ENCODE measurements at places on chromosomes 1 and 21.

- DNase-seq: peak; percentile 75
These were observed 34.7 kb upstream of the SCCPDH start for GRCh38 chr1:246689409-246690008.

- DNase-seq: peak; percentile 28
These were observed 50.1 kb downstream of the AK4 start for GRCh38 chr1:65198096-65198495.

DNA sequence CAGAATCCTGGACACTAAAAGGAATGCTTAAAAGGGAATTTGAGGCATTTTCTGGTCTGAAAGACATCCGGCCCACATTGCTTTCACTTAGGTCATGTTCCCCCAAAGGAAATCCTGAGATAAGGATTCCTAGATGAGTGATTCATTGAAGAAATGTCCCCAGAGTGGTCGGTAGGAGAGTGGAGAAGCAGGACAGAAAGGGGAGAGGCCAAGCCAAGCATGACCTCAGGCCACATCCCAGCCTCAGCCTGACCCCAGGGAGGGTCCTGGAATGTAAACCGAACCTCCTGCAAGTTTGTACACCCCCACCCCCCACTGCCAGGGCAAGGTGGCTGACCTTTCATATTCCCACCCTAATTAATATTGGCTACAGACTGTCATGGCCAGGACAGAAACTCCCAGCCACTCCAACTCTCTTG, 16.6 kb downstream of the HIVEP3 start:
- DNase-seq: peak; percentile 91

DNA sequence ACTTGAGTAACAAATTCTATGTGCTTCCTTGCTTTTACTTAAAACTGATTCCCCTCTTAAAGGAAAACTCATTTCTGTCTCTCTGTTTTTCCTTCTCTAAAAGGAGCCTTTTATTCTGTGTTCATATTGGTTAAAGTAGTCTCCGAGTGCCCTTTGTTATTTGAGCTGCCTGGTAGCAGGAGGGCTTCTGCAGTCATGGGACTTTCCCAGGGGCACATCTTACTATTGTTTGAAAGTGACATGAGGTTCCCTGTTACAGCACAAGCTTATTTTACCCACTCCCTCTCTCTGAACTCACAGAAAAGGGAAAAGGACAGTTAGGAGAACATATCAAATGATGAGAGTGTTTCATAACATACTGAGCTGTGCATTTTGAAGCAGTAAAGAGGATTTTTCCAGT, 58.1 kb upstream of the ANGPTL1 start:
- DNase-seq: no peak

- peak; percentile 86 for DNase-seq
These were observed 14.9 kb upstream of the IFNLR1 start for GRCh38 chr1:24201941-24202440.

GRCh38 chr1:151721788-151722510, 627 bp downstream of the RIIAD1 start:
- DNase-seq: no peak

DNA sequence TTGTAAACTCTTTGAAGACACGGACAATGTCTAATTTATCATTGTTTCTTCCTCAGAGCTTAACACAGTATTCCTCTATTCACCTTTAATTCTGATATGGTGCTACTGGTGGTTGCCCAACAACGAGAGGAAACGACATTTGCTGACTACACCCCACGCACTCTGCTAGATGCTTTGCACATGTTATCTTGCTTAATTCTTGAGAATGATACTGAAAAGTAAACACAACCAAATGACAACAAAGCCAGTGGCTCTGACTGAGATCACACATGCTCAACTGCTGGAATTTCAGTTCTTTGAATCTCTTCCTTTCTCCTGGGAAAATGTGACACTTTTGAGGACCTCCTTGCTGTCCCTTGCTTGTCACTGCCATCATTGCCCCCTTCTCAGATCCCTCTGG, 37.2 kb upstream of the DDAH1 start:
- peak; percentile 13 for DNase-seq

DNA sequence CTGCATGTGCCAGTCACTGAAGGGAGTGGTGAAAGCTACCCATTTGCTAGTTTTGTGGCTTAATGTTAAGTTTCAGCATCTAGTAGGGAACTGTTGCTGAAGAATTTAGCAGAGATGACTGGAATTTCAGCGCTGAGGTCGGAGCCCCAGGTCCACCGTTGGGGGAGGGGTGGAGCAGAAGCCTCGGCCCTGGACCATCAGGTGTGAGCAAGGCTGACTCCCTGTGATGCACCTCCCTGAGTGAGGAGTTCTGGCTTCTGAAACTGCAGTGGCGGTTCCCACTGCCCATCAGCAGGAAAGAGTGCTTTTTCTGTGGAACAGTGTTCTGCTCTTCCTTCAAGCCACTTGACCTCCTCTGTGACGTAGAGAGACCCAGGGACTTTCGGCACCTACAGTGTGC, 1.3 kb downstream of the NOS1AP start:
- DNase-seq: no peak

DNA sequence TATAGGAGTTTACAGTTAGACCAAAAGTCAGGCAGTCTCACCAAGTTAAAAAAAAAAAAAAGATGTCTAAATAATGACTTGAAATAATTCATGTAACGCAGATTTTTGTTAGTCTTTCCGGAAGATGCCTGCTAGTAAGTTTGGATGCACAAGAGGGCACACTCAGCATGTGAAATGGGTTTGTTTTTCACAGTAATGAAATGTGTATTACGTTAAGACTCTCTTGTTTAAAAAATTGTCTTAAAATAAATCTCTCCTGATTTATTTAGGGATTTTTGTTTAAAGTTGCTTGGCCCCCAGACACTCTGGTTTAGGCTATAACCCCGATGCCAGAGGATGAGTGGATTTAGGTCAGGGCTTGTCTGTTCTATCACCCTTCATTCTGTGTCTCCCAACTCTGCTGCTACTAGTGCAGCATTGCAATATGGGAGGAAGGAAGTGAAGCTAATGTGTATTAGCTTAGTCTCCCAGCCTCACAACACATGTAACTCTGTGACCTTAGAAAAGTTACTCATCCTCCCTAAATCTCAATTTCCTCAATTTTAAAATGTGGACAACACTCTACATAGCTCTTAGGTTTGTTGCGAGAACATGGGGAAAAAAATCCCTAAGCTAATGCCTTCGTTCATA, 25.7 kb downstream of the CTH start:
- DNase-seq: peak; percentile 19

- no peak for DNase-seq
These were observed 13.2 kb downstream of the ST7L start for GRCh38 chr1:112605633-112606327.

GRCh38 chr1:114355240-114355639, 155.8 kb downstream of the TRIM33 start:
- no peak for DNase-seq

GRCh38 chr1:232615306-232615800, 14.6 kb downstream of the SIPA1L2 start:
- no peak for DNase-seq

DNA sequence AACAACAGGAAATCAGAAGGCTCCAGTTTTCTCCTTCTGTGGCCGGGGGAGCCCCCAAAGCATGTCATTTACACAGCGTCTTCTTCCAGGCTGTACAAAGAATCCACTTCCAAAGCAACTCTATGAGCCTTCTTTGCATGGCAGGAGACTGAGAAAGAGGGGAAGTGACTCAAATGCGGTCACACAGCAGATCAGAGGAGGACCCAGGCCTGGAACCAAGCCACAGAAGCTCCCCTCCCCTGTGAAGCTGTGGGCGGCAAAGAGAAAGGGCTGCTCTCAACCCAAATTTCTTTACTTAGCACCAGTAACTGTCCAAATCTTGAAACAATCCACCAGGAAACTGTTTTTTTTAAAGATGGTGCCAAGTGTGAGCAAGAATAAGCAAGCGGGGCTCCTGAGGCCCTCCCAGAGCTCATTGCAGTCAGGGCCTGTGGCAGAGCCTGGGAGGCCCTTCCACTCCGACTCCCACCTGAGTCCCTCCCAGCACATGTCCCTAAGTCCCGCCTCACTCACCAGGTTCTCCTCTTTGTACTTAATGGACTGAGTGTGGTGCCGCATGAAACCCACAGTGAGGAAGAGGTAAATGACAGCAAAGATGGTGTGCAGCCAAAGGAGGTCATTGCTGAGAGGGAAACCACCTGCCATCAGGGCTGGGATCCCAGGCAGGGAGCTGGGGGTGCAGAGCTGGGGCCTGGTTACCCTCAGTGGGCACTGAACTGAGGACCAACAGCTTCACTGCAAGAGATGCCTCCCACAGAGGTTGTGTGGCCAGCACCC, 15.9 kb downstream of the TMEM63A start:
- DNase-seq: peak; percentile 75

GRCh38 chr1:51549016-51549619, 30.1 kb upstream of the EPS15 start:
- peak; percentile 44 for DNase-seq

DNA sequence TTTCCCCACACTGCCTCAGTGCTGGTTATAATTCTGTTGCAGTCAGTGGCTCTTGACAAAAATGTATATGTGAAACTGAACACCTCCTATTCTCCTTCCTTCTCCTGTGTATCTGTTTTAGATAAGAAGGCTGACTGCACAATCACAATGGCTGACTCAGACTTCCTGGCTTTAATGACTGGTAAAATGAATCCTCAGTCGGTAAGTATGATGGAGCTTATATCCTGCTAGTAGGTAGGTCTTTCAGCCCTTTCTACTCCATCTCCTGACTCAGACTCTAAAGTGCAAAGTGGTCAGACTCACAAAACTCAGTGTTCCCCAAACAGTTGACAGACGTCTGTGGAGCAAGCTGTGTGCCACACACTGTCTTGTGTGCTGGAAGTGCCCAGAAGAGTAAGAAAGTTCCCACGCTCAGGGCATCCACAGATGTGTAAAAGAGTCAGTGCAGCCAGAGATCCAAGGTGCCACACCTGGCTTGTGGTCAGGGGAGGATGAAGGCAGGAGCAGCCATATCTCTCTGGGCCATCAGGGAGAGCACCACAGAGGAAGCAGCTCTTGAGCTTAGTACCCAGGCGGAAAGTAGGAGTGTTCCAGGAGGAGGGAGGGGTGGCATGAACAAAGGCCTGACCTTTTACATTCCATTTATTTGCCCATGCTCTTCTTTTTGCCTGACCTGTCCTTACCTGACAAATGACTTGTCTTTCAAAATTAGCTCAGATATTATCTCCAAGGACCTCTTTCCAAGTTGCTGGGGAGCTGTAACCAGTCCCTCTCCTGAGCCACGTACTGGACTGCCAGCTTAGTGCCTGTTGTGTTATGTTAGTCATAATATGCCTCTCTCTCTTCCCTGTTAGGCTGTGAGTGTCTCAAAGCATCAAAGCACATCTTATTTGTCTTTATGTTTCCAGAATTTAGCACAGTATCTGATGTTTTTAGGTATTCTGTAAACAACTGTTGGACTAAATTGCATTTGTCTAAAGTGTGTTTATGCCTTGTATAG, 14.0 kb upstream of the PODN start:
- DNase-seq: peak; percentile 81

GRCh38 chr1:37495875-37496274, 18.7 kb downstream of the MEAF6 start:
- DNase-seq: no peak

GRCh38 chr1:54012863-54013262, 5.1 kb downstream of the LDLRAD1 start:
- no peak for DNase-seq

DNA sequence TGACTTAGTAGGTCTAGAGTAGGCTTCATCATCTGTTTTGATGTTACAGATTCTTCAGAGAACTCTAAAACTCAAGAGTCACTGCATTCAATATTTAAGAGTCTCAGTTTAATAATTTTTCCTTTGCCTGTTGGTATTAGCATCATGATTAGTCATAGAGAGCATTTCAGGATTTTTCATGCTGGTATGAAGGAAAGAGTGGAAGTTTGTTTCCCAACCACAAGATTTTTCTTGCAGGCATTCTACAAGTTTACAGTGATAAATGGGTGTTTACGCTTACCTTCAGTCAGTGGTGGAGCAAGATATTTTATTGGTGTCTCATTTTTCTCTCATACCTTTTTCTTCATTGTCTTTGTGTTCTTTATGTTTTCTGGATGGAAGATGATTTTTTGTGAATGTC, 58.4 kb upstream of the MYOCOS start:
- DNase-seq: peak; percentile 9

DNA sequence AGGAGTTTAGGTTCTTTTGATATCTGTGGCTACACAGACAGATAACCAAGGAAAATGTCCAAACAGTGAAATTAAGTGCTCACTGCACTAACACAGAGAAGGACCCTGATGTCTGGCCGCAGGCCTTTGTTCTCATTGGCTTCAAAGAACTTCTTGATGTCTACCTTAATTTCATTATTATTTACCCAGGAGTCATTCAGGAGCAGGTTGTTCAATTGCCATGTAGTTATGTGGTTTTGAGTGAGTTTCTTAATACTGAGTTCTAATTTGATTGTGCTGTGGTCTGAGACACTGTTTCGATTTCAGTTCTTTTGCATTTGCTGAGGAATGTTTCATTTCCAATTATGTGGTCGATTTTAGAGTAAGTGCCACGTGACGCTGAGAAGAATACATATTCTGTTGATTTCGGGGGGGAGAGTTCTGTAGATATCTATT, 15.2 kb upstream of the LGALS8 start:
- no peak for DNase-seq

Data from fibroblast of skin of right quadriceps (primary cell).